Tongue (tissue), 3 donors: ENCODE measurements at places on chromosomes 13 and 19.

DNA sequence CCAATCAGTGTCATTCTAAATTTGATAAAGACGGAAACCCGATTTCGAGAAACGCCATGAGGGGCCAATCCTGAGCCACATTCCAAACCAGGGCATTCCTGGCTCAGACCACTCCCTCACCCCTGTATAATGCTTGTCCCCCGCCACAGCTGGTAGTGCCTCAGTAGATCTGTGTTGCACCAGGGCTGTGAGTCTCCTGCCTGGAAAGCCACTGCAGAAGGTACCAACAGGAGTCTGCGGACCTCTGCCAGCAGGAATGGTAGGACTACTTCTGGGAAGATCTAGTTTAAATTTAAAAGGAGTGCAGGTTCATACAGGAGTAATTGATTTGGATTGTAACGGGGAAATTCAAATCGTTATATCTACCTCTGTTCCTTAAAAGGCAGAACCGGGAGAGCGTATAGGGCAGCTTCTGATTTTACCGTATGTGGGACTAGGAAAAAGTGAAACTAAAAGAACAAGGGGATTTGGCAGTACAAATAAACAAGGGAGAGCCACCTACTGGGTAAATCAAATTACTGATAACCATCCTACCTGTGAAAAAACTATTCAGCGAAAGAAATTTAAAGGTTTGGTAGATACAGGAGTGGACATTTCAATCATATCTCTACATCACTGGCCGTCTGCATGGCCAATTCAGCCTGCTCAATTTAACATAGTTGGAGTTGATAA lies 20.8 kb upstream of the ZNF266 start:
- DNase-seq, result no peak

DNA sequence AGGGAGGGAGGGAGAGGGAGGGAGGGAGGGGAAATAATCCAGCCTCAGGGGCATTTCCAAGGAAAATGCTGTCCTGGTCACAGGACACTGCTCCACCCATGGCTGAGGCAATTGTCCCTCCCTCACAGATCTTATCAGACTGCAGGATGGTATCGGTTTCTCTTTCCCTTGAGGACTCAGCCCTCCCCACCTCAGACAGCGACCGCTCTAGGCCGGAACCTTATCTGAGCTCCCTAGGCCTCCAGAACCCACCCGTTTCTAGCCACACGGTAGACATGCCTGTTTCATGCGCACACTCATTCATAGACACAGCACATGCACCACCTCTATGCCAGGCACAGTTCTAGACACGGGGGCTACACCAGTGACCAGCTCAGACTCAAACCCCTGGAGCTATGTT lies 10.0 kb upstream of the IZUMO2 start:
- DNase-seq, result no peak

DNA sequence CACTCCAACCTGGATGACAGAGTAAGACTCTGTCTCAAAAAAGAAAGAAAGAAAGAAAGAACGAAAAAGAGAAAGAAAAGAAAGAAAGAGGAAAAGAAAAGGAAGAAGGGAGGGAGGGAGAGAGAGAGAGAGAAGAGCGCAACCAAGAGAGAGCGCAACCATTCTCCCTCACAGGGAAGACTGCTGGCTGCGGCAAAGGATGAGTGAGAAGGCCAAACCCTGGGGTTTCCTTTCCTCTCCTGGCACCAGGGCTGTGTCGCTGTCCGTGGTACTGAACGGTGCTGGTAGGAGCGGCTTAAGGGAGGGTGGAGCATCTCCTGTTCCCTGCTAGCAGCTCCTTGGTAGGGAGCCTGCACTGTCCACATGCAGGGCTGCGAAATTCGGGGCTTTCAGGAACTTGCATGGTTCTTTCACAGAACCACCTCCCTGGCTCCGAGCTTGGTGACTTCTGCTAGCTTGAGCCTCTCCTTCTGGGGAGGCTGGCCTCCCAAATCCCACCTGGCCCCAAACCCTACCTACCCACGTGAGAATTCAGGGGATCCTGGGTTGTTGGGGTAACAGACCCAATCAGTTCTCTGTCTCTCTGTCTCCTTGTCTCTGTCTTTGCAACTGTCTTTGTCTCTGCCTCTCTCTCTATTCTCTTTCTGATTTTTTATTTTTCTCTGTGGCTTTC lies 51.1 kb upstream of the ZNRF4 start:
- DNase-seq, result peak; percentile 97

GRCh38 chr13:48708764-48709163 lies 55.0 kb downstream of the CYSLTR2 start:
- no peak for DNase-seq

GRCh38 chr19:920051-920864 lies 3.1 kb downstream of the KISS1R start:
- peak; percentile 44 for DNase-seq

GRCh38 chr19:4186087-4186993 lies 3.9 kb downstream of the ANKRD24 start:
- DNase-seq, result peak; percentile 78

DNA sequence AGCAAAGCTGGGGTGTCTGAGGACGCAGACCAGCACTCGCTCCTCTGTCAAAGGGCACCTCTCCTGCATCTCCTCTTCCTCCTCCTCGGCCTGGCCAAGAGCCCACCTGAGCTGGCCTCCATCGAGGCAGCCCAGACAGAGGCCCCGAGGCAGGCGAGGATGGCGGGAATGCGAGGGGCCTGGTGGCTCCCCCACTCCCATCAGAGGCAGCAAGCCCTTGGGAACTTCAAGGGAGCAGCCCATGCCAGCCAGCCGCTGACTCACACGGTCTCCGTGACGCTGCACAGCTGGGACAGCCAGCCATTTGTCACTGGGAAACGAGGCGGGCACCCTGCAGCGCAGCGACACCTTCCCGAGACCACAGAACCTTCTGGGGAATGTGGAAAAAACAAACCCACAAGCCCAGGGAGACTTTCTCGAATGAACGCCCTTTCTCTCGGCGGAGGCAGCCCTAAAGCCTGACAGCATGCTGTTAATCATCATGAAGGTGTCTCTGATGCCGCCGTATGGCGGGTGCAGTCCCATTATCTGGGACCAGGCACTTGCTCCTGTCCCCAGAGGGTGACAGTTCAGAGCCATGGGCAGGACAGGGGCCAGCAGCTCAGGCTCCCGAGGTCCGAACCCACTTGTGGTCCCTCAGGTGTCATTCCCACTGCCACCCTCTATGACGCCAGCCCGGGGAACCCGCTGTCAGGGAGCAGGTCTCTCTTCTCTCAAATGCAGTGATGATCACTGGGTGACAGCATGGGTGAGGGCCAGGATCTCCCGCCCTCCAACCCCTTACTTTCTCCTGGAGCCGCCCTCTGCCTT lies 53.0 kb downstream of the PEPD start:
- DNase-seq, result no peak

DNA sequence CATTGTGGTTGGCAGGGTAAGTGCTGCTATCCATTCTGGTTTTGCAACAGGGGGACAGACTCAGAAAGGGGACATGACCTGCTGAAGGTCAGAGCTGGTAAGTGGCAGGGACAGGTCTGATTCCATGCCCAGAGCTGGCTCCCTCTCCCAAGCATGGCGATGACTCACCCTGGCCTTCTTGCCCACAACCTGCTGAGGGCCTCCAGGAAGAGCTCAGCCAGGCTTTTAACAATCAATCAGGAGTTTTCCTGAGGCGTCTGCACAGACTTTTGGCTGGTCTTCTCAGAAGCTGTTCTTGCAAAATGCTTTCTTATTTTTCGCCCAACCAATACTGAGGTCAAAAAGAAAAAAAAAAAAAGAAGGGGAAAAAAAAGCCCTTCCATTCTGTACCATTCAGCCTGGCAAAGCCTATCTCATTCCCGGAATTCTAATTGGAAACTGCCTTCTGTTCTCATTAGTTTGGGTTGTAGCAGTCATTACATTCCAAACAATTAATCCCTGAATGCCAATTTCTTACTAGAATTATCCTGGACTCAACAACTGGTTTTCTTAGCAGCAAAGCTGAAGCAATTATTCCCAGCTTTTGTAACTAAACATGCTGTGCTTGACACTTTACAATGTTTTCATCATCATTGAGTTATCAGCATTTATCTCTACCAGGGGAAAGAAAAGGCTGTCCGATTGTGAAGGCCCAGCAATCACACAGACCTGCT lies 17.7 kb downstream of the SIAH3 start:
- peak; percentile 32 for DNase-seq

DNA sequence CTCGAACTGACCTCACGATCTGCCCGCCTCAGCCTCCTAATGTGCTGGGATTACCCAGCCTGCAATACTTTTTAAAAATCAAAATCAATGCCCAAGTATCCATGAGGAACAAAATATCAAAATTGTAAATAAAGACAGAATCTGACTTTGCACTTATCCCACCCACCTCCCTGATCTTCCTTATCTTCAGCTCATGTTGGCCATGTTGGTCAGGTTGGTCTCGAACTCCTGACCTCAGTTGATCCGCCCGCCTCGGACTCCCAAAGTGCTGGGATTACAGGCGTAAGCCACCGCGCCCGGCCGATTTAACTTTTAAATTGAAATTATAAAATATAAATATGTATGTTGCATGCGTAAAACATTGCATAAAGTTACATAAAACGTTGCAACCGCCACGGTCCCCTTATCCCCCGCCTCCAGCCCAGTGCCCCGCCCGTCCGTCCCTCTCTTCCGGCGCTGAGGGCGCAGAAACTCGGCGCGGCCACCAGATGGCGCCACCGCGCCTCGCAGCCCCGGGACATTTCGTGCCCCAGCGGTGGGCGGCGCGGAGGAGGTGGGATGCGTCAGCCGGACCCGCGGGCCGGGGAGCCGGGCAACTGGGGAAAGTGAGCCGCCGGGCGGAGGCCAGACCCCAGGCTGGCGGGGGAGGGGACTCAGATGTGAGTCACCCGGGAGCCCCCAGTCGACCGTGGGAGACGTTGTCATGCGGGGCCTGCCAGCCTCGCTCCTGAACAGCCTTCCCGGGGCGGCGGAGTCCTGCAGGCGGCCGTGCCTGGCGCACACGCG lies 1.5 kb upstream of the GADD45B start:
- DNase-seq, result peak; percentile 90

GRCh38 chr13:30725326-30726085 lies 9.8 kb upstream of the ALOX5AP start:
- DNase-seq, result no peak
